Stimulated activated CD4-positive, alpha-beta T cell treated with anti-CD3 and anti-CD28 coated beads, Interleukin-4, amount 100 ng/mL, for 24 hours (primary cell): ENCODE measurements at places on chromosomes 12 and 14.

GRCh38 chr12:56298828-56299227 lies 1.3 kb downstream of the CS start:
- DNase-seq: no peak

DNA sequence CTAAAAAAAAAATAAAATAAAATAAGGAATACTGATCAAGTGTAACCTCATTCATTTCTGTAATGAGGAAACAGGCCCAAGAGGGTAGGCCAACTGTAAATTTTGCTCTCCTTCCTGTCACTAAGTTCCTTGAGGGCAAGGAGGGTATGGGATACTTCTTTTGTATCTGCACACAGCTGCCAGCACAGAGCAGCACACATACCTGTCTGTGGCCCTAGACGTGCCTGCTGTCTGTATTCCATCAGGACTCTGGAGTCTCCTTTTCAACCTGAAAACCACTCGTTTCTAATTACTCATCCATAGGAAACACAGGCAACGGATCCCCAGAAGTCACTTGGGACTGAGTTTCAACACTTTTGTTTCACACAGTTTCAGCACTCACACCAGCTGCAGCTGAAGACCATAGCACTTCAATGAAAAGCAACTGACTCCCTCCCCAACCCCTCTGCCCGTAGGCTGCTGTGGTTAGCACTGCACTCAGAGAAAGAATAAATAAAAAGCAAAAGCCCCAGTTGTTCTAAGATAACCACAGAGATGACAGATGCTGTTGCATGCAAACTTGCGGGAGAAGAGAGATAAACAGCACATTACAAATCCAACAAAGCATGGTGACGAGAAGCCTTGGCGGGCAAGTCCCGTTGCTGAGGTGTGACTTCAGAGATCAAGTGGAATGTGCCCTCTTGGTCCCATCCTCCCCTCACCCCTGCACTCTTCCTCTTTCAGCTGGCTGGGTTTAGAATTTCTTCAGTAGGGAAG lies 24.9 kb downstream of the CRACR2A start:
- peak; percentile 48 for DNase-seq

GRCh38 chr14:92686900-92687427 lies 61.5 kb downstream of the LGMN start:
- DNase-seq: peak; percentile 66

GRCh38 chr12:25698772-25699171 lies 145.7 kb upstream of the LMNTD1 start:
- no peak for DNase-seq

- DNase-seq: no peak
These were observed 1113.6 kb upstream of the SEL1L start for GRCh38 chr14:82647088-82647810.

DNA sequence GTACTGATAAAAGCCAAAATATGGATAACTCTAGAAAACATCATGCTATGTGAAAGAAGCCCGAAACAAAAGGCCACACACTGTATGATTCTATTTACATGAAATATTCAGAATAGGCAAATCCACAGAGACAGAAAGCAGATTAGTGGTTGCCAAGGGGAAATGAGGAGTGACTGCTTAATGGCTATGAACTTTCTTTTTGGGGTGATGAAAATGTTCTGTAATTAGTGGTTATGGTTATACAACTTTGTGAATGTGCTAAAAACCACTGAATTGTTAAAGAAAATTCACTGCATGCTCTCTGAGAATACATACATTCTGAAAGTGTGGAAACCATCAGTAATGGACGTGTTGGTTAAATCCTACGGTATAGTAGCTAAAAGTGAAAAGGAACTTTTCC lies 39.9 kb upstream of the STON2 start:
- no peak for DNase-seq

GRCh38 chr14:96092936-96093335 lies 53.8 kb downstream of the C14orf132 start:
- no peak for DNase-seq

- no peak for DNase-seq
These were observed 9.3 kb upstream of the SERPINA5 start for GRCh38 chr14:94571950-94572349.

DNA sequence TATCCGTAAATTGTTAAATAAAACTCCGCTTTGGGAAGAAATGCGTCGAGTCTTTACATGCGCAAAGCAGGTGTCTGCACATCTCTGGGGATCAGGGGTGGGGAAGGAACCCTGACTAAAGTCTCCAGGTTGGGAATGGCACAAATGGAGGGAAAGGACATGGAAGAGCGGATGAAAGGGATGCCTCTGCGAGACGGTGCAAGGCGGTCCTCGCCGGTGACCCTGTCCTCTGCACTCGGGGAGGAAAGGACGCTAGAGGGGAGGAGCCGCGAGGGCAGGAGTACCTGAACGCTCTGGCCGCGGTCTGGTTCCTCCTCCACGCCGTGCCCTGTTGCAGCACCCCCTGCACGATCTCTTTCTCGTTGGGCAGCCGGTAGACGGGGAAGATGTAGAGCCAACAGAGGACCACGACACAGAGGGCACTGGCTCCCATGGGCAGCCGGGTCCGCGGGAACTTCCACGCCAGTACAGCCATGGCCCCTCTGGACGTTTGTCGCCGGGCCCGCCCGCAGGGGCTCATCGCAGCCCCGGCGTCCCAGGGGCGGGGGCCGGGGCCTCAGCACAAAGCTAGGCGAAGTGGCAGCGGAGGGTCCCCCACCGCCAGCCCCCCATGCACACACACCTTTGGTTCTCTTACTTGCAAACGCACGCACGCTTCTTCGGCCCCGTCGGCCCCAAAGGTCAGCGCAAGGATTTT lies 646 bp downstream of the ST8SIA1 start:
- DNase-seq: peak; percentile 29

- peak; percentile 70 for DNase-seq
These were observed 963 bp downstream of the ATL1 start for GRCh38 chr14:50560931-50561285.

- no peak for DNase-seq
These were observed 6.2 kb upstream of the DYRK4 start for GRCh38 chr12:4555804-4556203.

DNA sequence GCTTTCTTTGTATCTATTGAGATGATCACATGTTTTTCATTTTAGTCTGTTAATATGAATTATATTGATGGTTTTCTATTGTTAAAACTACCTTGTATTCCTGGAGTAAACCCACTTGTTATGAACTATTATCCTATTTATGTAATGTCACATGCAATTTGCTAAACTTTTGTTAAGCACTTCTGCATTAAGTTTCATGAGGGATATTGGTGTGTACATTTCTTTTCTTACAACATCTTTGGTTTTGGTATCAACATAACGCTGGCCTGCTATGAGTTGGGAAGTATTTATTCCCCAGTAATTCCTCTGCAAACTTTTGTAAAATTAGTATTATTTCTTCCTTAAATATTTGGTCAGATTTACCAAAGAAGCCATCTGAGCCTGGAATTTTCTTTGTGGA lies 46.5 kb upstream of the AMIGO2 start:
- no peak for DNase-seq

DNA sequence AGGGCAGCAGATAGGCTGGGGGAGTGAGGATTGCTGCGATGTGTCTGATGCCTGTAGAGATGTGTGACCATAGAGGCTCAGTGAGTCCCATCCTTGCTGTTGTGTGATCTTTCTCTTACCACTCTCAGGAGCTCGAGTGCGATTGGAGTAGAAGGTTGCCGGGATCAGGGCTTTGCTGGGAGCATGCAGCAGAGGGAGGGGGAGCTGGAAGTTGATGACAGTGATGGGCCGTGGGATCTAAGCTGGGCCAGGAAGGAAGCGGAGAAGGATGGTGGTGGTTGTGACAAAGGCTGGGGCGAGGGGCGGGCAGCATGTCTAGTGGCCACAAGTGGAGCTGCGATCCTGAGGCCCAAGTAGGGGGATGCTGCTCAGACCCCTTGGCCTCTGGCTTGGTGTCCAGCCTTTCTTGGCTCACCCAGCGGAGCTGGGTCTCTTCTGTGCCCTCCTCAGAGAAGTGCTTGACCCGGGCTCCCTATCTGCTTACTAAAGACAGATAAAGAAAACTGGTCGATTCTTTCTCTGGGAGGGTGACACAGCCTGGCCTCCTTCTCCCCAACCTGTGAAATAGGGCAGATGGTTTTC lies 66.2 kb downstream of the PRMT8 start:
- no peak for DNase-seq

DNA sequence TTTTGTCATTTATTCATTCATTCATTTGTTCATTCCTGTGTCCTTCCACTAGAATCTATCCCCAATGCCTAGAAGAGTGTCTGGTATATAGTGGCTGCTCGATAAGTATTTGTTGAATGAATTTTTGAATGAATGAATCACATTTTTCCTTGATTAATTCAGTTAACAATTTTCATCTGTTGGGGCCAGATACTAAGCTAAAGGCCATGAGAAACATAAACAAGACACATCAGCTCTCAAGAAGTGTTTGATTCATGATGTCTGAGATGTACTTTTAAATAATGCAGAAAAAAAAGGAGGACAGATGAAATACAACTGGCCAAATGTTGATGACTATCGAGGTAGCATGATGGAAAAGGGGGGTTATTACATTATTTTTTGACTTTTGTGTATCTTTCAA lies 48.1 kb upstream of the TMED10 start:
- no peak for DNase-seq

GRCh38 chr12:89405626-89406345 lies 53.5 kb upstream of the DUSP6 start:
- DNase-seq: no peak

DNA sequence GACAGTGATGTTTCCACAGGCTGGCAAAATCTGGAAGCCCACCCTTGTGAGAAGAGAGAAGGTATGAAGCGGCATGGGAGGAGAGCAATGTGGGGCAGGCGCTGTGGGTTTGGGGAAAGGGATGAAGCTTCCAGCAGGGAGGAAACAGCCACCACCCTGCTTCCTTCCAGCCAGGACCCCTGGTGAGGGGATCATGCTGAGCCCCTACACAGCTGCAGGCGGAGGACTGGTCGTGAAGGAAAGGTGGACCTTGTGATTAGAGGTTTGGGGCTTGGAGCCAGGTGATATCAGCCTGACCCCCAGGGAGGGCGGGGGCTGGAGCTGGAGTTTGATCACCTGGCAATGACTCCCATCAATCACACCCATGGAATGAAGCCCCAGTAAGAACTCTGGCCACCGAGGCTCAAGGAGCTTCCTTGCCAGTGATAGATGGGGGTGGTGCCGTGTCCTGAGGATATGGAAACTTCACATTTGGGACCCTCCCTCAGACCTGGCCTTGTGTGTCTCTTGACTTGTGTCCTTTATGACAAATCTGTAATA lies 48.6 kb downstream of the RIMBP2 start:
- DNase-seq: no peak

DNA sequence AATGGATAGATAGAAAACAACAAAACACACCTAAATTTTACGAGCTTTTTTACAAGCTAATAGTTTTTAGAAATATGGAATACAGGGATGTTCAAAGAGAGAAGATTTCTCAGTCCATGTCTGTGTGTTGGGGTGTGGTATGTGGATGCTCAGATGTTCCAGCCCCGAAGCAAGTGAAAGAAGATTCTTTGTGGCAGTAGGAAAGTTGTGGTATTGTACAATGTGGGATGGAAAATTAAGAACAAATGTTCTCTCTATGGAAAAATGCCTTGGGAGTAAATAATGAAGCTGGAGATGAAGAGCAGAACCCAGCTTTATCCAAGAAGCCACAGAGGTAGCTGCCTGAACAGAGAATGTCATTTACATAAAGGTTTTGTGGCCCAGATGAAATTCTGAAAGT lies 150.3 kb upstream of the PRKD1 start:
- no peak for DNase-seq

GRCh38 chr12:117009759-117010158 lies 89.5 kb downstream of the TESC start:
- no peak for DNase-seq

DNA sequence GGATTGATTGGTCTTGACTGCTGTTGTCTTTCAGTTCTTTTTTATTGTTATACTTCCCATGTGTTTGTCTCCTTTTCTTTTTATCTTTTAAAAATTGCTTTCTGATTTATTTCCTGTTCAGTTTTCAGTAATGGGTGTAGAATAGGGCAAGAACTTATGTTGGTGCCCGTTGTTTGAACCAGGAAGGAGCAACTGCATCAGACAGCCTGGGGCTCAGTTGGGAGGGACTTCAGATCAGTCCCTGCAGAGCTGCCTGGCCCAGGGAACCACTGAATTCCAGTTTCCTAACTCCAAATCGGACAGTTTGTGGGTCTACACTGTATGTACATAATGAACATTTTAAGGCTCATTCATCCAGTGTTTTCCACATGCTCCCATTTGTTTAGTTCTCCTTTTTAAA lies 64.9 kb downstream of the FBXO34 start:
- DNase-seq: no peak

DNA sequence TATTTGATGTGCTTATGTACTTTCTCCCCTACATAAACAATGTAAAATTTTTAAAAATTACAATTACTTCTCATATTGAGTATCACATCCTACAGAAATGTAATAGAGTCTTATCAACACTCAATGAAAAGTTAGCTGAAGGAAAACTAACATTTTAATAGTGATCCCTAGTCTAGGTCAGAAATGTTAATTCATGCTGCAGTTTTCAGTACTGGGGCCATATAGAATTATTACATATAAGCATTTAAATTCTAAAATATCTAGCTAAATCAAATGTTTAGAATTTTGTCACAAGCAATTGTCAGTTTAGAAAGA lies 37.8 kb downstream of the SLC6A15 start:
- no peak for DNase-seq

DNA sequence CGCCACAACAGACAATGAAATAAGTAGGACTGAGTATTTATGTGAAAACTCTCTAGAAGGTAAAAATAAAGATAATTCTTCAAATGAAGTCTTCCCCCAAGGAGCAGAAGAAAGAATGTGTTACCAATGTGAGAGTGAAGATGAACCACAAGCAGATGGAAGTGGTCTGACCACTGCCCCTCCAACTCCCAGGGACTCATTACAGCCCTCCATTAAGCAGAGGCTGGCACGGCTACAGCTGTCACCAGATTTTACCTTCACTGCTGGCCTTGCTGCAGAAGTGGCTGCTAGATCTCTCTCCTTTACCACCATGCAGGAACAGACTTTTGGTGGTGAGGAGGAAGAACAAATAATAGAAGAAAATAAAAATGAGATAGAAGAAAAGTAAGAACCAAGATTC lies 82.7 kb downstream of the VEZT start:
- DNase-seq: no peak

GRCh38 chr12:6691473-6691872 lies 2.3 kb upstream of the ZNF384 start:
- DNase-seq: no peak

- no peak for DNase-seq
These were observed 18.9 kb upstream of the DIO3 start for GRCh38 chr14:101542391-101542790.
